ENCODE measurements at places on chromosomes 2 and 18.

DNA sequence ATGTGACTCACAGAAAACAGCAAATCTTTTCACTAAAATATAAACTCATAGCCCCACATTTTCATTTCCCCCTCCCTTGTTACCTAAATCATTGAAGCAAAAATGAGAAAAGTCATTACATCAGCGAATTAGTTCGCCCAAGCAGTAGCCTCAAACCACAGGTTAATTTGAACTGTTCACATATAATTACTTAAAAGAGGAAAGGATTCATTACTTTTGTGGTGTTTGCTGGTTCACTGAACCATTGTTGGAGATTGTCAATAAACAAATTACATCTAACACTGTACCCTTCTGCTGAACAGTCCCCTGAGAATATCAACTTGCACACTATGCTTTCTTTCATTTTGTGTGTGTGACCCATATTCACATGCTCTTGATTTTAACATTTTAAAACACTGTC is 238.7 kb downstream of the ERBB4 start:
- DNase-seq = no peak
- no peaks in the 10 kb centered on the region for H3K36me3 ChIP-seq
- H3K27ac ChIP-seq = no peak overlapping the region
- H3K4me3 ChIP-seq = no peak overlapping the region
- no peaks in the 10 kb centered on the region for H3K4me1 ChIP-seq
- no peaks in the 10 kb centered on the region for H3K27me3 ChIP-seq

- H3K27ac ChIP-seq = no peak overlapping the region
- peaks cover 2% of the 10 kb centered on the region for H3K27me3 ChIP-seq
- H3K4me3 ChIP-seq = no peak overlapping the region
- no peak for DNase-seq
- no peaks in the 10 kb centered on the region for H3K4me1 ChIP-seq
Measured at GRCh38 chr2:119212139-119212800, 11.4 kb upstream of the STEAP3 start.

- no peak overlapping the region for H3K4me3 ChIP-seq
- no peak overlapping the region for H3K27ac ChIP-seq
- no peaks in the 10 kb centered on the region for H3K27me3 ChIP-seq
- no peaks in the 10 kb centered on the region for H3K4me1 ChIP-seq
- H3K36me3 ChIP-seq = no peaks in the 10 kb centered on the region
Measured at GRCh38 chr2:48045613-48046012, 139.3 kb upstream of the FBXO11 start.

- H3K4me1 ChIP-seq = no peaks in the 10 kb centered on the region
- no peaks in the 10 kb centered on the region for H3K36me3 ChIP-seq
- no peak overlapping the region for H3K4me3 ChIP-seq
- no peak overlapping the region for H3K27ac ChIP-seq
- H3K27me3 ChIP-seq = no peaks in the 10 kb centered on the region
Measured at GRCh38 chr18:59383851-59384250, 24.8 kb upstream of the LMAN1 start.

- H3K27ac ChIP-seq = no peak overlapping the region
- H3K4me1 ChIP-seq = peaks cover 3% of the 10 kb centered on the region
- no peak for DNase-seq
- no peaks in the 10 kb centered on the region for H3K36me3 ChIP-seq
- H3K27me3 ChIP-seq = peaks cover 15% of the 10 kb centered on the region
Measured at GRCh38 chr2:176162911-176163671, 6.0 kb downstream of the HOXD3 start.

DNA sequence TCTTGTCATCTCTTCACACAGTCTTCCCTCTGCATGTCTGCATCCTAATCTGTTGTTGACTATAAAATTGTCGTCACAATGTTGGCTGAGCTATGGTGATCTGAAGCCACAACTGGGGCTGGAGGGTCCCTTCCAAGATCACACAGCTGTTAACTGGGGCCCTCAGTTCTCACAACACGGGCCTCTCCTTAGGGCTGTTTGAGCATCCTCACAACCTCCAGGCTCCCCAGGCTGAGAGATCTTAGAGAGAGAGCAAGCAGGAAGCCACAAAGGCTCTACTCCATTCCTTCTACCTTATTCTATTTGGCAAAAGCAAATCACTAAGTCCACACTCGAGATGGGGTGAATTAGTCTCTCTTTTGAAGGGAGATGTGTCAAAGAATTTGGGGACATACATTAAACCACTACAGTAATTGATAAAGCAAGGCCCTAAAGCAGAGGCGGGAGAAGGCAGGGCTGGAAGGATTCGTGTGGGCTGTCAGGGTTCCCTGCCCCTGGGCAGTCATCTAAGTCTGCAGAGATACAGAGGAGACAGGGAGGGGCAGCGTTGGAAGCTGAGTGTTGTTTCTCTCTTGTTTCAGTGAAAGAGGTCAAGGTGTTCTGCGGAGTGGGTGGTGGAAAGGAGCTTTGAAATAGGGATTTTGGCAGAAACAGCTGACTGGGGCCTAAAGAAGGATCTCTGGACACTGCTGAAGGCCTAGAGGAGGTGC is 15.9 kb downstream of the MYO7B start:
- H3K36me3 ChIP-seq = no peaks in the 10 kb centered on the region
- no peaks in the 10 kb centered on the region for H3K4me1 ChIP-seq
- H3K27me3 ChIP-seq = peaks cover 13% of the 10 kb centered on the region
- no peak overlapping the region for H3K27ac ChIP-seq
- H3K4me3 ChIP-seq = no peak overlapping the region
- no peak for DNase-seq
